ENCODE measurements at places on chromosomes 2 and 18.

DNA sequence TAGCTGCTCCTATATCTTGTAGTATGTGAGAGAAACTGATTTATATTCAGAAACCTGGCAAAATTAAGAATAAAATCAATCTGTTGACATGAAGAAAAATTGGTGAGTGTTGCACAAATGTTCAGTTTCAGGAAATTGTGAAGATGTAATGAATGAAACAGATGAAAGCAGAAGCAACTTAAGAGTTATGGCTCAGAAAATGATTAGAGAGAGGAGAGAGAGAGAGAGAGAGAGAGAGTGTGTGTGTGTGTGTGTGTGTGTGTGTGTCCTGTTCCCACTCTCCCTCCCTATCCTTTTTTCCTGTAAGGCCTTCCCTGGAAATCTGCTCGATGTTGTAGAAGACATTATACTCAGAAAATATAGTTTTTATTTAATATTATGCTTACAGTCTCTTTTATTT, 31.4 kb downstream of the MAP4K4 start:
- no peak for DNase-seq

DNA sequence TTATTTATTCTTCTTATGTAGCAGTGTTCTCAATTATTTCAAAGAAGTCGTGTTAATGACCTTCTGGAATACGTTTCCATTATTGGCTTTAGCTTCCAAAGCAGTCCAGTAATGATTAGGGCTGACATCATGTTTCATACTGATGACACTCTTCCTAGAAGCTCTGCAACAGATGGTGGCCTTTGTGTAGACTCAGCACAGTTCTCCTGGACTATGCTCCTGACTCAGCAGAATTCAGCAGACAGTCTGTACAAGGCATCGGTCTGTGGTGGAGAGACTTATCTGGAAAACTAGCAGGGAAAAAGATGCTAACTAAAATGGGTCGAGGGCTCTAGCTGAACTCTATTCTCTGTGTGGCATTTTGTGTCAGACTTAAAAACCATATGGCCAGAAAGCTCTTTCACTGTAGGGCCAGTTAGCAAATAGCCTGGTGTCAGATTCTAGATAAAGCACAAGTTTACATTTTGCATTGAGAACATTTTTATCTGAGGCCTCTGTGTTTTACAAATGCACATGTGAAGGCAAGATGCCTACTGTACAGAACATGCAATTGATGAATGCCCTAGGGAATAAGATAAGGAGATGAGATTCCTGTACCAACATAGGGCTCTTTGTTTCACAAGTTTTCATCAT, 35.1 kb downstream of the GULP1 start:
- DNase-seq: no peak

DNA sequence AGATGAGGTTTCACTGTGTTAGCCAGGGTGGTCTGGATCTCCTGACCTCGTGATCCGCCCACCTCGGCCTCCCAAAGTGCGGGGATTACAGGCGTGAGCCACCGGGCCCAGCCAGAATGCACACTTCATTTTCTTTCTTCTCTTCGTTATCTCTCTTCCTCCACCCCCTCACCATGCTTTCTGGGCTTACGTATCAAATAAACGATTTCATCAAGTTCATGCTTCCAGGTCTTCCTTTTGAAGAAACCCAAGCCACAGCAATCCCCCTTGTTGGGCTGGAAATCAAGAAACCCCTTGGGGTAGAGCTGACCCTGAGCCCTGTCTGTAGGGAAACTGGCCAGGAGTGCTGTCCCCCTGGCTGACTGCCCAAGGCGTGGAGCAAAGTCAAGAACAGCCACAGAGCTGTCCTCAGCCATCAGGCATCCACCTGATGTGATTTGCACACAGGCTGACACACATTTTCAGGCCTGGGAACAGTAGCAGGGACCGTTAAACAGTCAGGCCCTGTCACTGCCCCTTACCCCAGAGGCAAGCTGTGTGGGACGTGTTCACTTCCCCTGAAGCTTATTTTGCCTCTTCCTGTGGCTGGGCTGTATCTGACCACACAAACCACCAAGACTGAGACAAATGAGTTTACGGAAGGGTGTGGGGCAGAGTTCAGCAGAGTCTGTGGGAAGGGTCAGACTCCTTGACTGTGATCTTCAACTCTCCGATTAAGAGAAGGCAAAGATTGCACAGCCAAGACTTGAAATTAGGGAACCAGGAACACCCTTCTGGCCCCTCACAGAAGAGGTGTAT, 15.1 kb upstream of the NMUR1 start:
- DNase-seq: no peak

- no peak for DNase-seq
Observed at GRCh38 chr2:172038121-172038520, 38.4 kb downstream of the METAP1D start.

- no peak for DNase-seq
Observed at GRCh38 chr2:234496055-234496834, 636 bp downstream of the ARL4C start.

Data from HFFc6 (cell line).